ENCODE measurements at places on chromosomes 12 and 14. TPM values are rescaled to one million over a fixed set of nuclear protein-coding genes. Genes with fewer than 3 reads are reported as not detected.

CD163L1 gene
- not detected for total RNA-seq

TAS2R31 gene
- total RNA-seq: 1.1 TPM

COX14 gene
- 46.1 TPM for total RNA-seq

FOXG1 gene
- total RNA-seq: not detected

VAMP1 gene
- 30.2 TPM for total RNA-seq

EML5 gene
- total RNA-seq: 5.7 TPM

MMP14 gene
- 1.4 TPM for total RNA-seq

CRIP2 gene
- total RNA-seq: 2.7 TPM

CCDC177 gene
- not detected for total RNA-seq

FAIM2 gene
- total RNA-seq: 2.1 TPM

CFAP54 gene
- total RNA-seq: 0.33 TPM

NGB gene
- not detected for total RNA-seq

SNRPF gene
- 46.0 TPM for total RNA-seq

IGF1 gene
- not detected for total RNA-seq

HRK gene
- not detected for total RNA-seq

REM2 gene
- 0.77 TPM for total RNA-seq

MYF6 gene
- not detected for total RNA-seq

ADAMTS20 gene
- not detected for total RNA-seq

RNU4-1 gene
- total RNA-seq: 1,180 TPM

OAS2 gene
- 140 TPM for total RNA-seq

RNU6-8 gene
- not detected for total RNA-seq
